ENCODE measurements at places on chromosomes 1 and 21. TPM values are rescaled to one million over a fixed set of nuclear protein-coding genes. Genes with fewer than 3 reads are reported as not detected.

The S100A6 gene
- polyA plus RNA-seq = 5,801 TPM

The PKLR gene
- polyA plus RNA-seq = 0.04 TPM

The ARMH1 gene
- polyA plus RNA-seq = 1.5 TPM

The CLCA4 gene
- polyA plus RNA-seq = 1.5 TPM

The PCSK9 gene
- polyA plus RNA-seq = 61.7 TPM

GRCh38 chr1:160548960-160549664, 26.1 kb upstream of the SLAMF6 start:
- DNase-seq = no peak

GRCh38 chr1:68111519-68112436, 61.4 kb upstream of the DIRAS3 start:
- DNase-seq = no peak

GRCh38 chr21:43967981-43968380, 44.1 kb upstream of the TRAPPC10 start:
- DNase-seq = no peak

DNA sequence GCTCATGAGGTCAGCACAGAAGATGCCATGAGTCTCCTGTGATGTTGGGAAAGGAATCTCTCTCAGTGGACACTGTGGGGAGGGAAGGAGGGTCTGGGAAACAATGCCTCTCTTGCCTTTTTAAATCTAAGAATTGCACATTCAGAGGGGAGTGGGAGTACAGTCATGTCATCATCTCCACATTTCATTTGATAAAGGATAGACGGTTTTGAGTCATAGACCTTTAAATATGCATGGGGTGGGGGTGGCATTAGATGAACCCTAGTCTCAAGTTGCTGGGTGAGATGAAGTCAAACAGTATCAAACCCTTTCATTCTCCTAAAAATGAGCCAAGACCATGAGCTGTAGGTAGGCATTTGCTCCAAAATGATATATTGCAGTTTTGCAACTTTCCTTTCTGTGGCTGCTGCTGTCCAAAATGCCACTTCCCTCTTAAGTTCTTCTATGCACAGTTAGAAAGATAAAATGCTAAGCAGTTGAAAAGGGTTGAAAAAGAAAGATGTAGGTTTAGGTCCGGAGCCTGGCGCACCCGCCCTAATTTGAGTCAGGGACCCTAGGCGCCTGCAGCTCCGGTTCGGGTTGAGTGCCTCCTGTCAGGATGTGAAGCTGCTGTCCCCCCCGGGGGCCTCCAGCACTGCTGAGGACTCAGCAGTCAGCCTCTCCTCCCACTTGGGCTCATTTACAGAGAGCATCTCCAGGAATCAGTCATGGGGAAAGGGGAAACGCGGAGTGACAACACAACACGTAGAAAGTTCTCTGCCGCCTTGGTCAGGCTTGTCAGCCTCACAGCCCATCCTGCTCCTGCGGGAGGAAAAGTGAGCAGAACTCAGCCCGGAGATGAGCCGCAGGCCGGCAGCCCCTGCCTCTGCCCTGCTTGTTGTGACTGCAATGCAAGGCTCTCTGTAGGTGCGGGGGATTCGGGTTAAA, 479.3 kb upstream of the RUNX1 start:
- DNase-seq = no peak

DNA sequence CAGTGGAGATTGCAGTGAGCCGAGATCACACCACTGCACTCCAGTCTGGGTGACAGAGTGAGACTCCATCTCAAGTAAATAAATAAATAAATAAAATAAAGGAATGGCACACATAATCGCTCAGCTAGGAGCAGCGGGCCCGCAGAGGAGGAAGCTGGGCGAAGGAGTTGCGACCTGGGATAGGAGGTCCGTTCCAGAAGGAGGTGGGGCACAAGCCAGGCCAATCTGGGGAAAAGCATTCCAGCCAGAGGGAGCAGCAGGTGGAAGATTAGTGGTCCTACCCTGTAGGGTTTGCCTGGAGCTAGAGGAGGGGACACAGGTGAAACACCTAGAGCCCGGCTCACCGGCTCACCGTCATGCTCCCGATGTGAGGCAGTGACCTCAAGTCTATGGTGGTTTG, 40.3 kb upstream of the CASZ1 start:
- no peak for DNase-seq

GRCh38 chr1:220326578-220326977, 54.3 kb upstream of the RAB3GAP2 start:
- peak; percentile 23 for DNase-seq

DNA sequence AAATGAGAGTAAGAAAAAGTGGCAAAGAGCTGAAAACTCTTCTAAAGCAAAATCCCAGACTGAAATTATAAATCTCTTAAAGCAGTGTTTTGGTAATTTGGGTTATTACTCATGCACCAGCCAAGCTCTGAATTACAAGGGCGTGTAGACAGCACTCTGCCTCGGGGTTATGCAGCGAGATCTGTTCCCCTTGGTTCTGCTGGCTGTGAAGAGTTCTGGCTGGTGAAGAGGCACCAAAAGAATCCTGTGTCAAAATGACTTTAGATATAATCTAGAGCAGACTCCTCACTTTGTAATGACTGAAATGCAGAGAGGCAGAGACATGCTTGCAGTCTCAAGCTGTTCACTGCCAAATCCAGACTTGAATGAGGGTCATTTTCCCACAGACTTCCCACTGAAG, 461.8 kb upstream of the CXADR start:
- peak; percentile 5 for DNase-seq

DNA sequence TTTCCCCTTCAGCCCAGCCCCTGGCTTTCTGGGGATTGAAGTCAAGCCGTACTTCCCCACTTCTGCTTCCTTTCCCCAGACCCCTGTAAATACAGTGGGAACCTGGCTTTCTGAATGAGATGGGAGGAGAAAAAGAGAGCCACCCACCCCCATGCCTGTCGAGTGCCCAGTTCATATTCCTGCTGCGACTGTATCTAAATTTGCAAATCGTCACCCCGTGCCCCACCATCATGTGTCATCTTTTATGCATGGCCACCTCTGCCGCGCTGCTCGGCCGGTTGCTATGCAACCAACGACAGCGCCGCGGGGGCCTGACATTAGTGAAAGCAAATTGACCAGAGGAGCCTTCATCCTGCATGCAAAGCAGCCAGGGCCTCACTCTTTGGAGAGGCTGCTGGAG, 143.0 kb downstream of the ELAVL4 start:
- DNase-seq = no peak

DNA sequence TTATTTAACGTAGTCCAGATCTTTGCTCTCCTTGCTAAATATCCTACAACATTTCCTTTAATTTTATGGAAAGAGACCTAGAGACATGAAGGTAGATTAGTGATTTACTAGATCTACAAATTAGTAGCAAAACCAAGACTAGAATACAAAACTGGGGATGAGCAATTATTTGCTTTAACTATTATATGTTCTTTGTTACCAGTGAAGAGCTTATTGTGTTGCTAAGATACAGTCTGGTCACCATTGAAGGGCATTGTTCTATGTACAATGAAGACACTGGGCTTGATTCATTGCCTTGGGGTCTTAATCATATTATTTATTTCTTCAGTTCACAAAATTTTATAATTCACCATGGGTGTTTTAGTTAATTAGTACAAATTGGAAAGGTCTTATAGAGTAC, 88.3 kb downstream of the S1PR1 start:
- DNase-seq = no peak

GRCh38 chr21:45964649-45965048, 16.9 kb upstream of the COL6A1 start:
- no peak for DNase-seq

GRCh38 chr1:26321315-26322041, 3.7 kb downstream of the CD52 start:
- DNase-seq = no peak

DNA sequence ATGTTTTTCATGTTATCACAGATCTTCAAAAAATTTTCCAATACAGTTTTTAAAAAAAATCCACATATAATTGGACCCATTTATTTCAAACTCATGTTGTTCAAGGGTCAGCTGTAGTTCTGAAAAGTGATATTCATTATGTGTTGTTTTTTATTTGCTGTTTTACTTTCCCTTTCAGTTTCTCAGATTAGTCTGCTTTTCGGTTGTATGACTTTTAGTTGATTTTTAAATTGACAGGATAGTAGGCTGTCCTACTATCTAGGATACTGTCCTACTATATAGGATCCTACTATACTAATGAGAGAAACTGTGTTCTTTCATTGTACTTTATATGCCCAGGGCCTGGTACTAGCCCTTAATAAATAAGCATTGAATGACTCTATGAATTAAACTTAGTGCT, 33.6 kb upstream of the GPR52 start:
- DNase-seq = no peak

Data from keratinocyte (primary cell).